ENCODE measurements at places on chromosomes 3 and 15.

- DNase-seq, result no peak
Observed at GRCh38 chr3:38826001-38826400, 10.0 kb upstream of the SCN10A start.

DNA sequence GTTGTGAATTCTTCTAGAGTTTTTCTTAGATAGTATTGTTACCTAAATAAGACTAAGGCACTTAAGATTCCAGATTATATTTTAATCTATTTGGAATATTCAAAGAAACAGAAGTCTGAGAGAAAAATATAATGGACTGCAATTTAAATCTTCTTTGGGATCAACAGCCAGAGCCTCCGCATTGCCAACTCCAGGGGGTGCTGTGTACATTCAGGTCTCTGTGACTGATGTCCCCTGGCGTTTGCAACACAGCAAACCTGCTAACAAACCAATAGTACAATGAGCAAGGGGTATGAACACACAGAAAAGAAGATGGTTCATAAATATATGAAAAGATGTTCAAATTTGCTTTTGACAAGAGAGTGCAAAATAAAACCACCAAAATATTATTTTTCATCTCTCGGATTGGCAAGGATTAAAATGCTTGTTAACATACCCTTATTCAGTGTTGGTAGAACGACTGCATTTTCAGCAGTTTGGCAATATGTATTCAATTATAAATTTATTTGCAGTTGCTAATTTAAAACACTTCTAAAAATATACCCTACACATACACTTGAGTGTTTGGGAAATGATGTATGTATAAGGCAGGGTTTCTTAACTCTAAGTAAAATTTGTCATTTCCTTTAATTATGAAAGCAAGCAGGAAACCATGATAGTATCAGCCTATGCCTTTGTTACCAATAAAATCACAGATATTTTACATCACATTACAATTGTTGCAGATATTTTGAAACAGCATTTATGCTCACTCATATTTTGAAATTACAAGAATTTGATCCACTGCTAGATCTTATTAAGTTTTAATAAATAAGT is 16.1 kb upstream of the TM4SF1 start:
- no peak for DNase-seq

GRCh38 chr3:81339040-81339845 is 422.2 kb downstream of the GBE1 start:
- DNase-seq, result no peak

DNA sequence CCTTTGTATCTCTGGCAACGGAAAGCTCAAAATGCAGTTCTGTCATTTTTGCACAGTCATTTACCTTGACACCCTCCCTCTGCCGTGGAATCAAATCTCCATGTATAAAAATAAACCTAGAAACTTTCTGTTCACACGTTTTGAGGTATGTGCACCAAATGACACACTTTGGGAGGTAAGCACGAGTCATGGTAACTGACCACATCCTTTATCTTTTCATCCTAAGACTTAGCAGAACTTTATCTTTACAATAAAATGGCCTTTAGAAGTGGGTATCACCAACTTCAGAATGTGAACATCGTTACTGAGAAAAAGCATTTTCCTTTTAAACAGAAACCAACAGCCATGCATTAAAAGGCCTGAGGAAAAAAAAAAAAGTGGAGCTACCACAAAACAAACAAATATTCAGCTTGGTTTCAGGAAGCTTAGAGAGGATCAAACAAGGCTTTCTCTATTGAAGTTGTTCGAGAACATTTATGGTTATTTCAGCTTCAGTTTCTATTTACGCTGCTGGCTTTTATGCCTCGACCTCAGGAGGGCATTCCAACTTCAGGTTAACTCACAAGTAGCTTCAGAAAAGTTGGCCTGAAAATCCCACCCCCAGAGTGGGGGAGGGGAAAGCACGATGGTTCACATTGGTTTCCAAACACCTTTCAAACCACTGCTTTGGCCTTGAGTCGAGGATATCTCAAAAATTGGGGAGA is 171.1 kb upstream of the ICE2 start:
- no peak for DNase-seq

GRCh38 chr15:60407415-60407805 is 9.6 kb upstream of the ANXA2 start:
- DNase-seq, result no peak

DNA sequence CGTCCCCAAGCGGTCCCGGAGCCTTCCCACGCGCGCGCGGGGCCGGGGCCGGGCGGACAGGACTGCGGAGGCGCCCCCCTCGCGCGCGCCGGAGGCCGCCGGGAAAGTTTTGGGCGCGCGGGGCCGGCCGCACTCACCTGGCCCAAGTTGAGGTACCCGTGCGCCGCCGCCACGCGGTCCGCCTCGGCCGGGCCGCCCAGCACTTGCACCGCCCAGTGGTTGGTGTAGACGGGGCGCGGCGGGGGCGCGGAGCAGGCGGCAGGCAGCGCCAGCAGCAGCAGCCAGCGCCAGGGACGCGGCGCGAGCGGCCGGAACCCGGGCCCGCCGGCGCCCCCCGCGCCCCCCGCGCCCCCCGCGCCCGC is 289 bp downstream of the PCSK6 start:
- no peak for DNase-seq

GRCh38 chr3:111667621-111668239 is 72.6 kb upstream of the ZBED2 start:
- peak; percentile 58 for DNase-seq

DNA sequence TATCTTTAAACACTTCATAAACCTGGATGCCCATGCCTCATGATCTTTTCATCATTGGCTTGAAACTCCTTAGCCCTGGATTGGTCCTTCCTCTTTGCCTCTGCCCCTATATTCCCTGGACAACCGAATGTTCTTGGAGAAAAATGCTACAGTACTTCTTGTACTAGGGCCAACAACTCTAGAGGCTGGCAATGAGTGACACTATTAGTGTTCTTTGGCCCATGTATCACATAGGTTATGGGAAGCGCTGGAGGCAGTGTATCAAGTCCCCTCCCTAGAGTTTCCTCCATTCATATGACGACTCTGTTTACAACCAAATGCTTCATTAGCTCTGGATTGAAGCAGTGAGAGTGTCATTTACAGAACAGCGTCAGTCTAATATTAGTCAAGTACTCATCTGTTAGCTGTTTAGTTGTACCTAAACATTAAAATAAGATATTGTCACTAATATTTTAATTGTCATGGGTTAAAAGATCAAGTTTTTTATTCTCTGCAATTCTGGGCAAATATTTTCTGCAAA is 66.4 kb upstream of the MYO5C start:
- no peak for DNase-seq
